Stimulated activated CD4-positive, alpha-beta T cell treated with anti-CD3 and anti-CD28 coated beads, Interleukin-1b, Interleukin-23, amount 100 ng/mL, for 1 hour (primary cell): ENCODE measurements at places on chromosomes 5 and 9.

DNA sequence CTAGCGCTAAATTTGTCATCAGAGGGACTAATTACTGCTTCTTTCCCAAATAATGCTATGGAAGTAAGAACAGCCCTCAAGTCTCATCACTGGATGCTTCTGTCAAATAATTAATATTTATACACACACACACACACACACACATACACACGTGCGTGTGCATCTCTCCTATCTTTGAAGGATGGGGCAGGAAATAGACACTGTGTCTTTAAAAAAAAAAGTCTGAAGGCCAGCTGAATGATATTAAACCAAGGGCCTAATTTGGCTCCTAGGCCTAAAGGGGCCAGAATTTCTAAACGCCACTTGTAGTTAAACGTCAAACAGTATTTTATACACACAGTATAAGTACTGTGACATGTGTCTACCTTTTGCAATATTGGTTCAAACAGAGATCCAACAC, 3.3 kb downstream of the SLF1 start:
- no peak for DNase-seq

DNA sequence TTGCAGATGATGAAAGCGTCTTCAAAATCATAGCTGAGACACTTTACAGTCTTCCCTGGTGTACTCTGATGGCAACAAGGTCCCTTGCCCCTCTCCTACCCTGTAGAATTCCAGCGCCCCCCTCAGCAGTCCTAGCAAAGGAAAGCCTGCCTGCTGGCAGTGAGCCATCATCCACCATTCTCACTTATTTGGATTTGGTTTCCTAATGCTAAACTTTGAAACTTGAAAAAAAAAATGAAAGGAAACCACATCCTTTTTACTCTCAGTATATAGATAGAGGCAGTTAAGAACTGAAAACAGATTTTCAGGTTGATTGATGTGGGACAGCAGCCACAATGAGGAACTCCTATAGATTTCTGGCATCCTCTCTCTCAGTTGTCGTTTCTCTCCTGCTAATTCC, at the start of gene GZMA:
Gene GZMA, plus strand, starts transcription at position 299 of the 400 bp plus-strand sequence. Its CDS starts 37 bp downstream, at position 336.
- no peak for DNase-seq

GRCh38 chr5:97229196-97229595, 46.1 kb upstream of the RIOK2 start:
- DNase-seq: no peak

- DNase-seq: no peak
Measured at GRCh38 chr9:78406146-78406545, 109.2 kb downstream of the PSAT1 start.

GRCh38 chr9:89668216-89668865, 63.5 kb downstream of the GADD45G start:
- no peak for DNase-seq

DNA sequence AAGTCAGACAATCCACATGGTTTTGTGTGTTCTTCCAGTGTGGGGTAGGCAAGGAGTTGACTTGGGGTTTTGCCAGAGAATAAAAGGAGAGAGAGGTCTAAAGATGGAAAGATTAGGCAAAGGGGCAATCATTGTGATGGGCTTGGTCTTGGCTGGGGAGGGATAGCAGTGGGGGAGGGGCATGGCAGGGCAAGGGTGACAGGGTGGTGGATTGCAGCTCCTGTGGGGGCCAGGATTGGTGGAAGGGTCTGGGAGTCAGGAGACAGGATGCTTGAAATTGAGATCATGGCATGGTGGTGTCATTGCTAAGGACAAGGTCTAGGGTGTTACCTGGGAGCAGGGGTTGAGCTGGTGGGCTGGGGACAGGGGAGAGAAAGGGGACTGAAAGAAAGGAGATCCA, 57.6 kb downstream of the ZNF618 start:
- no peak for DNase-seq
